ENCODE measurements at places on chromosomes 3 and 15. TPM values are rescaled to one million over a fixed set of nuclear protein-coding genes. Genes with fewer than 3 reads are reported as not detected.

- DNase-seq = no peak
Observed at GRCh38 chr3:14620512-14620911, 31.1 kb upstream of the CCDC174 start.

DNA sequence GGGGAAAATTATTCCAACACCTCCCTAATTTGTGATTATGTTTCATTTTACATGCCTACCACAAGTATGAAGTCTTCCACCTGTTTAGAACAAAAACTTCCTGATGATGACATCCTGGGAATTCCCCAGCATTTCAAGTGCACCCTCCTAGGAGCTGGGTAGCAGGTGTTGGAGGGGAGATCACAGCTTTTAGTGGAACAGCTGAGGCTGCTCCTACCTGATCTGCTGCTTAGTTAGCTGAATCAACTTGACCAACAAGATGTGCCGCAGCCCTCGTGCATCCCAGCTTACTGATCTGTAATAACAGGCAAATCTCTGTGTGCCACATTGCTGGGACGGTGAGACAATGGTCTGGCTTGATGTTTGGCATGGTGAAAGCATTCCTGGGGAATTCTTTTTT, 29.7 kb downstream of the TRAK1 start:
- DNase-seq = peak; percentile 25

DNA sequence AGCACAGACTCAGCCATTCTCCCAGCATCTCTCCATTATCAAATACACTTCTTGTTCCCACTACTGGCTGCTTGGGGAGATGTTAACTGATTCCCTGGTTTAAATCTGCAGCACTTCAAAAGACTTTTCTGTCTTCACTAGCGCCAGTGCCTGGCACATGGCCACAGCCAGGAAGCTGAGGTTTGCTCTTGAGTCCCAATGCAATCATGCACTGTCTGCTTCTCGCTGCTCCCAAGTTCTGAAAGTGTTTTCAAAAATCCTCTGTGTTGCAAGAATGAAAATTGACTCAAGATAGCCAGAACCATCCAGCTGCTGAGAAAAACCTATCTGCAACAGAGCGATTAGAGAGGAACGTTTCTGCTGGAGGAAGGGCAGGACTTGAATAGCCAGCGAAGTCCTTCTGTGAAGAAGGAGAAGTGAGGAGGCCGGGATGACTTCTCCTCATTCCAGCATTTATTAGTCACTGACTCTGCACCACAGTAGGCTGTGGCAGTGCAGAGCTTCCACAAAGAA, 358.4 kb upstream of the NR2F2 start:
- no peak for DNase-seq

GRCh38 chr3:117404730-117405129, 695.2 kb downstream of the TUSC7 start:
- no peak for DNase-seq

LEO1 gene
- total RNA-seq = 22.6 TPM

- peak; percentile 79 for DNase-seq
Observed at GRCh38 chr15:65318870-65319356, 14.4 kb downstream of the RNU5B-1 start.

DNA sequence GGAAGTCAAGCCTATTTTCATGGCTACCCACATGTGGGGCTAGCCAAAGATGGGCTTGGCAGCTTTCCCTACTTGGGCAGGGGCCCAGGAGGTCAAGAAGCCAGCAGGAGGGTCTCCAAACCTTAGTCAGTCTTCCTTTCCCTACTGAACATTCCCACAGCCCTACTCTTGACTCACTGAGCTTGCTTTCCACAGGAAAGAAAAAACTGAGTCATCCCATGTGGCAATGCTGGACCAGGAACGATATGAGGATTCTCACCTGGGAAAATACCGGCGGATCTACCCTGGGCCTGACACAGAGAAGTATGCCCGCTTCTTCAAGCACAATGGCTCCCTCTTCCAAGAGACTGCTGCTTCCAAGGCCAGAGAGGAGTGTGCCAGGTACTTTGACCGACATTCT, 3.7 kb upstream of the NGRN start:
- peak; percentile 92 for DNase-seq

DNA sequence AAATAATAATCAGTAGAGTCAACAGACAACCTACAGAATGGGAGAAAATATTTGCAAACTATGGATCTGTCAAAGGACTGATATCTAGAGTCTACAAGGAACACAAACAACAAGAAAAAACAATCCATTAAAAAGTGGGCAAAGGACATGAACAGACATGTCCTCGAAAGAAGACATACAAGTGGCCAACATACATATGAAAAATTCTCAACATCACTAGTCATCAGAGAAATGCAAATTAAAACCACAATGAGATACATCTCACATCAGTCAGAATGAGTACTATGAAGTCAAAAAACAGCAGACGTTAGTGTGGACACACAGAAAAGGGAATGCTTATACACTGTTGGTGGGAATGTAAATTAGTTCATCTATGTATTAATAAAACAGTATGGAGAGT, 33.7 kb downstream of the SLC2A2 start:
- no peak for DNase-seq

SOX2 gene
- total RNA-seq = not detected

C2CD4A gene
- 1.1 TPM for total RNA-seq

HIGD2B gene
- not detected for total RNA-seq

ALDH1L1 gene
- total RNA-seq = not detected

GRCh38 chr15:99157456-99157855, 52.6 kb downstream of the SYNM start:
- peak; percentile 13 for DNase-seq

DNA sequence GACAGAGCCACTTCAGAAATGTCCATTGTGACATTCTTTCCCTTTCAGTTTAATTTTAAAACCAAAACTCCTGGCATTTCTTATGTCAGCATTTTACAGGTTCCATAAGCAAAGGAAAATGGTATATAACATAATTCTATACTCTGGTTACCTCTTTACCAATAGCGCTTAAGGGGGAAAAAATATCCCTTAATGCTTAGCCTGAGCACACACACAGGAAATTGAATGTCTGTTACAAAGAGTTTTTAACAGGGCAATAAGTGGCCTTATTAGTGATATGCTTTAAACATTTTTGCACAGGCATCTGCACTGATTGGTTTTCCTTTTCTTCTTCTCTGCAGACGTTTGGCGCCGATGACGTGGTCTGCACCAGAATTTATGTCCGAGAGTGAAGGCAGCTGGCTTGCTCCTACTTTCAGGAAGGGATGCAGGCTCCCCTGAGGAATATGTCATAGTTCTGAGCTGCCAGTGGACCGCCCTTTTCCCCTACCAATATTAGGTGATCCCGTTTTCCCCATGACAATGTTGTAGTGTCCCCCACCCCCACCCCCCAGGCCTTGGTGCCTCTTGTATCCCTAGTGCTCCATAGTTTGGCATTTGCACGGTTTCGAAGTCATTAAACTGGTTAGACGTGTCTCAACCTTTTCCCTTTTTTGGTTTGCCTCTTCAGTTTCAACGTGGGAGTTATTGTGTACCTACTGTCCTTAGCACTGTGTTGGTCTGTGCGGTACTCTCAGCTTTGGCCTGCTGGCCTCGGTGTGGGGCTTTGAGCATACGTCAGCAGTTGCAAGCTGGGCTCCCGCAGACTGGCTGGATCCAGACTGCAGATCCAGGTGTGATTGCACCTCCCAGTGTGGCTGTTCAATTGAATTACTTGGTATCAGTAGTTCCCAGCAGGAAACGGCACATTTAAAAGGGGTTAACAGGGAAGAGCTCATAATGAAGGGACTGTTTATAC, 7.7 kb downstream of the CRABP1 start:
- no peak for DNase-seq
